Calu3 (cell line): ENCODE measurements at places on chromosomes 4 and X. TPM values are rescaled to one million over a fixed set of nuclear protein-coding genes. Genes with fewer than 3 reads are reported as not detected.

DNA sequence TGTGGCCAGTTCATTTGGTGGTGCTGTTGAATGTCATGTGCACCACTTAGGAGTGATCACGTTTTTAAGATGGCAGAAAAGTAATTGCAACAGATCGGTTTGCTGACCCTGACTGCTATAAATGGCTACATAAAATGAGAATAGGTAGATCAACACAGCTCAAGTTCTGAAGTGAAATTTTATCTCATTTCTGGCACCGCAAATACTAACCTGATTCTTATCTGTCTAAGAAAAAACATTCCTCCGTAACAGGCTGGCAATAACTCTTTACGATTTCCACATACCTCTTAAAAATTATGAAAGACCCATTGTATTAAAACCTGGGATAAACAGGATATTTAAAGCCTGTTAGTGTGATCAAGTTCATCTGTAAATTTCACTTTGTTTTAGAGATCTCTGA lies 387.5 kb downstream of the PDGFC start:
- DNase-seq: no peak
- H3K36me3 ChIP-seq: no peaks in the 10 kb centered on the region
- peaks cover 11% of the 10 kb centered on the region for H3K4me1 ChIP-seq
- H3K4me3 ChIP-seq: no peak overlapping the region
- peak overlapping the region; percentile 74 for H3K27ac ChIP-seq
- no peaks in the 10 kb centered on the region for H3K27me3 ChIP-seq

GRCh38 chr4:22607382-22607781 lies 85.4 kb upstream of the GBA3 start:
- no peak overlapping the region for H3K4me3 ChIP-seq
- H3K4me1 ChIP-seq: peaks cover 14% of the 10 kb centered on the region
- no peaks in the 10 kb centered on the region for H3K36me3 ChIP-seq
- H3K27ac ChIP-seq: no peak overlapping the region

COL25A1 gene
- total RNA-seq: not detected in 2 replicates

DNA sequence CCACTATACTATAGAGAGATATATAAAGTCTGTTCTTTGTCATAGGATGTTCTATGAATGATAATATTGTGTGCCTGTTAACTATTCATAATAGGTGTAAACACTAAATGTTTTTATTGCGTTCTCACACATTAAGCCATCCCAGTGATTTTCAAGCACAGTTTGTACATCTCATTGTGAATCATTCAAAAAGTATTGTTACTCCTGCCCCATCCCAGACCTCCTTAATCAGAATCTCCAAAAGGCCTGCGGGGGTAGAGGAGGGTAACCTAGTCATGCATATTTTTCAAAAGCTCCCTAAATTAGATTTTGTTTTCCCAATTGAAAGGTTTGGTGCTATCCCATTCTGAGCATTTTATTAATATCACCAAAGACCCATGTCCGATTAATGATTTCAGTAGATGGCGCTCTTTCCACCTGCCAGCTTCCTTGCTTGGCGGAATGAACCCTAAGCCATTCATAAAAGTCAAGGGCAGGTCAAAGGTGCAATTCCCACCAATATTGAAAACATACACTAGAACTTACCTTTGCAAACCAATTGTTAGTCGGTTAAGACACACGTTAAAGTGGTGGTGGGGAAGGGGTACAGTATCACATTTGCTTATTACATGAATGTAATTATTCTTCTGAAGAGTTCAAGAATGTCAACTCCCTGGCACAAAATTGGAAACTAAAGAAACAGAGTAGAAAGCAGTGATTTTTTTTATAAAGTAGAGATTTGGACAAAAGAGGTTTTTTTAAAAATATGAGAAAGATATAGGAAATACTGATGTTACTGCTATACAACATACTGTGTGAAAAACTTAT lies 5.8 kb upstream of the TET2 start:
- H3K4me3 ChIP-seq: no peak overlapping the region
- H3K36me3 ChIP-seq: peaks cover 11% of the 10 kb centered on the region
- DNase-seq: peak; percentile 8
- H3K27me3 ChIP-seq: no peaks in the 10 kb centered on the region
- peaks cover 11% of the 10 kb centered on the region for H3K4me1 ChIP-seq

DNA sequence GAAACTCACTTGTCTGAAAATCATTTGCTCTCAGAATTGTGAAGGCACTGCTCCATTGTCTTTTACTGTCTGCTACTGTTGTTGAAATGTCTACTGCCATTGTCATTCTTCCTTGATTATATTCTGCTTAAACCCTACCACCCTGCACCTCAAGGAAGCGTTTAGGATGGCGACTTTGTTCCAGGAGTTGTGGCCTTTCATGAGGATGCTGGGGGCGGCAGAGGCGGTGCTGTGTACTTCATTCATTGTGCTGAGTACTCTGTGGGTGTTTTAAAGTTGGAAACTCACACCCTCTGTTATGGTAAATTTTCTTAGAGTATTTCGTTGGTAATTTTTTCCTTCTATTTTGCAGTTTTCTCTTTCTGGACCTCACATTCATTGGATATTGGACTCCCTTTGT lies 258.9 kb downstream of the TENM3 start:
- no peak for DNase-seq
- H3K4me3 ChIP-seq: no peak overlapping the region
- no peak overlapping the region for H3K27ac ChIP-seq
- H3K36me3 ChIP-seq: no peaks in the 10 kb centered on the region
- H3K27me3 ChIP-seq: no peaks in the 10 kb centered on the region

GRCh38 chrX:70496491-70496890 lies 51.9 kb downstream of the DLG3 start:
- H3K4me1 ChIP-seq: no peaks in the 10 kb centered on the region
- no peaks in the 10 kb centered on the region for H3K27me3 ChIP-seq
- H3K27ac ChIP-seq: no peak overlapping the region
- DNase-seq: no peak
- no peak overlapping the region for H3K4me3 ChIP-seq
- H3K36me3 ChIP-seq: peaks cover 34% of the 10 kb centered on the region

DNA sequence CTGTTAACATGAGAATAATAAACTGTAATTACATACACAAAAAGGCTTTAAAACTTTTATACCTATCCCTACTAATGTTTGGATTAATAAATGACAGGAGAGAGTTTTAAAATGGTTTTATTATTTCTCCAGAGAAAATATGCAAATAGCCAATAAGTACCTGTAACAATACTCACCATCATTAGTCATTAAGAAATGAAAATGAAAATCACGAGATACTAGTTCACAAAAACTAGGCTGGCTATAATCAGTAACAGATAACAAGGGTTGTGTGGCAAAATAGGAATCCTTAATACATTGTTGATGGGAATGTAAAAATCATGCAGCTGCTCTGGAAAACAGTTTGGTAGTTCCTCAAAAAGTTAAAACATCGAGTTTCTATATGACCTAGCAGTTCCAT lies 25.2 kb upstream of the AP1AR start:
- no peak overlapping the region for H3K4me3 ChIP-seq
- no peak overlapping the region for H3K27ac ChIP-seq
- no peaks in the 10 kb centered on the region for H3K4me1 ChIP-seq
- DNase-seq: no peak

GRCh38 chr4:30840571-30840970 lies 120.4 kb downstream of the PCDH7 start:
- no peaks in the 10 kb centered on the region for H3K27me3 ChIP-seq
- H3K36me3 ChIP-seq: no peaks in the 10 kb centered on the region
- no peak overlapping the region for H3K4me3 ChIP-seq
- no peaks in the 10 kb centered on the region for H3K4me1 ChIP-seq

GRCh38 chrX:71111921-71112431 lies 599 bp upstream of the IL2RG start:
- H3K27me3 ChIP-seq: no peaks in the 10 kb centered on the region
- peaks cover 11% of the 10 kb centered on the region for H3K4me1 ChIP-seq
- no peaks in the 10 kb centered on the region for H3K36me3 ChIP-seq
- no peak for DNase-seq

CD38 gene
- total RNA-seq: 3.4 and 9.4 TPM in 2 replicates

DNA sequence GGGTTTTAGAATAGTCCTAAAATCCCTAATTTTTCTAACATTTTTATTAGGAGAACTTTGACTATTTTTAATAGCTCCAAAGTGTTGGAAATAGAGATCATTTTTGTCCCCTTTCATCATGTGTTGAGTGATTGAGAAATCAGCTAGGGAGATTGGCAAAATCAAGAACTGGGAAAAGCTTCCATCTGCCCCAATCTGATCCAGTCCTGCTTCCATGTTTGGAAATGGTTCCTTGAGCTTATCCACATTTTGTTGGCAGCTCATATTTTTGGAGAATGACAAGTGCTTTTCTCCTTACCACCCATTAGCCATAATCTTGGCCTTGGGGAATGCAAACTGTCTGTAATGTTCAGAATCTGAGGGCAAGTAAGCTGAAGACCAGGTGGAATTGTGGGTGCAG lies 73.9 kb downstream of the SYNPO2 start:
- DNase-seq: no peak
- H3K36me3 ChIP-seq: no peaks in the 10 kb centered on the region
- H3K4me1 ChIP-seq: peaks cover 9% of the 10 kb centered on the region
- no peak overlapping the region for H3K27ac ChIP-seq

NR0B1 gene
- not detected in 2 replicates for total RNA-seq

MAMLD1 gene
- total RNA-seq: 7.1 and 8.8 TPM in 2 replicates

DNA sequence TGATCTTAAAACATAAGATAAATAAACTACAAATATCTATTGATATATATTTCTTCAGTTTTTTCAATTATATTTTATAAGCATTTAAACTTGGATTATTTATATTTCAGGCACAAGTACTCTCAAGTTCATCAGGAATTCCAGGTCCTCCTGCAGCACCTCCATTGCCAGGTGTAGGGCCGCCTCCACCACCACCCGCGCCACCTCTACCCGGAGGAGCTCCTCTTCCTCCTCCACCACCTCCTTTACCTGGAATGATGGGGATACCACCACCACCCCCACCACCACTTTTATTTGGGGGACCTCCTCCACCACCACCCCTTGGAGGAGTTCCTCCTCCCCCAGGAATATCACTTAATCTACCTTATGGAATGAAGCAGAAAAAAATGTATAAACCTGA lies 74.0 kb downstream of the RPA4 start:
- H3K36me3 ChIP-seq: no peaks in the 10 kb centered on the region
- no peaks in the 10 kb centered on the region for H3K4me1 ChIP-seq
- no peak overlapping the region for H3K4me3 ChIP-seq
- no peak overlapping the region for H3K27ac ChIP-seq

ADH7 gene
- total RNA-seq: not detected in 2 replicates

DNA sequence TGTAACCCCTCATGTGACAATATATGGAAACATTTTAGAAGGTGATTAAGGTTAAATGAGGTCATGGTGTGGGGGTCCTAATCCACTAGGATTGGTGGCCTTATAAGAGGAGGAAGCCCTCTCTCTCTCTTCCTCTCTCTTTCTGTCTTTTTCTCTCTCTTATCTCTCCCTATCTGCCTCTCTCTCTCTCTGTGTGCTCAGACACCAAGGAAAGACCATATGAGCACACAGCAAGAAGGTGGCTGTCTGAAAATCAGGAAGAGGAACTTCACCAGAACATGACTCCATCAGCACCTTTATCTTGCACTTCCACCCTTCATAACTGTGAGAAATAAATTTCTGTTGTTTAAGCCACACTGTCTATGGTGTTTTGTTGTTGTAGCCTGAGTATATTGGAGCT lies 1472.2 kb downstream of the PCDH7 start:
- H3K4me1 ChIP-seq: no peaks in the 10 kb centered on the region
- H3K4me3 ChIP-seq: no peak overlapping the region
- H3K27ac ChIP-seq: no peak overlapping the region
- no peak for DNase-seq
- H3K27me3 ChIP-seq: no peaks in the 10 kb centered on the region

- no peak for DNase-seq
- H3K27me3 ChIP-seq: no peaks in the 10 kb centered on the region
- peaks cover 4% of the 10 kb centered on the region for H3K4me1 ChIP-seq
- no peak overlapping the region for H3K27ac ChIP-seq
- H3K36me3 ChIP-seq: no peaks in the 10 kb centered on the region
Measured at GRCh38 chrX:136219893-136220292, 31.3 kb downstream of the MAP7D3 start.

C4orf36 gene
- 1.7 and 1.9 TPM in 2 replicates for total RNA-seq

GRCh38 chrX:57902633-57903032 lies 7.6 kb downstream of the ZXDA start:
- DNase-seq: no peak
- H3K27ac ChIP-seq: no peak overlapping the region
- H3K27me3 ChIP-seq: no peaks in the 10 kb centered on the region
- no peaks in the 10 kb centered on the region for H3K36me3 ChIP-seq
- H3K4me1 ChIP-seq: peaks cover 9% of the 10 kb centered on the region

GRCh38 chr4:54513204-54513603 lies 144.6 kb upstream of the KIT start:
- H3K36me3 ChIP-seq: no peaks in the 10 kb centered on the region
- H3K4me1 ChIP-seq: no peaks in the 10 kb centered on the region
- peaks cover 46% of the 10 kb centered on the region for H3K27me3 ChIP-seq
- no peak overlapping the region for H3K4me3 ChIP-seq
- H3K27ac ChIP-seq: no peak overlapping the region
- DNase-seq: no peak

DNA sequence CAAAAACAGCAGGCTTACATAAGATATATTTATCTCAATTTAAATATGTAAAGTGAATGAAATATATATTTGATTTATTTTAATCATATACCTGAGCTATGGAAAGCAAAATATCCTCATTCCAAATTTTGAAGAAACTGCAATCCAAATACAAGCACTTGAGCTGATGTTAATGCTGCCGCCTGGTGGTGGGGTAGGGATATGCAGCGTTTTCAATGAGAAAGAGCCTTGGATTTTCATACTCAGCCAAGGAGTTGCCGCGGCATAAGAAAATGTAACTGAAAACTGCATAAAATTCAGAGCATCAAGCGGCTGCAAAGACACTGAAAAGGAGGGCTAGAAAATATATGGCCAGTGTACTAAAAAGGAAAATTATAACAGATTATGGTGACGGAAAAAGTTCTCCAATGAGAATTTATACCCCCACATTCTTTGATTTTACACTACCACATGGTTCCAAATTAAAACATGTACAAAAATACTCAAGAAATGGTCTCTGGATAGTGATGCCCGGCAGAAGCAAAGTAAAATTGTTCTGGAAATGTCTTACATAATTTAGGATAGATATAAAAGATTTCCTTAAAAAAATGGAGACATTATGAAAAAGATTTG lies 660.3 kb upstream of the PITX2 start:
- H3K27ac ChIP-seq: no peak overlapping the region
- no peaks in the 10 kb centered on the region for H3K27me3 ChIP-seq
- H3K4me1 ChIP-seq: no peaks in the 10 kb centered on the region
- no peak overlapping the region for H3K4me3 ChIP-seq
- H3K36me3 ChIP-seq: no peaks in the 10 kb centered on the region

DNA sequence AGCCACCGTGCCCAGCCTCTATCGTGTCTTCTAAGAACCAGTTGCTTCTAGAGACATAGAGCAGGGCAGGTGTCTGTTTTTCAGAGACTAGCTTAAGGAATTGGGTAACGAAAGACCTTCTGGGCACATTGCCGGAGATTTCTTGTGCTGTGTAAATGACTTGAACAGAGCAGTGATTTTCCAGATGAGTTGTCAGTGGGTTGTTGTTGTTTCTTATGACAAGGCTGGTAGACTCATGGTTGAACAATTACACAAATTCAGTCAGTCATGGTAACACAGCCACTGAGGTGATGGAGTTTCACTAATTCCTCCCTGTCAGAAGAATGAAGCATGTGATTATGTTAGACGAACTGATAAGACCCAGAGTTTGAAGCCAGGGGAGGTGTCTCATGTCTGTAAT lies 20.5 kb upstream of the DDX3X start:
- H3K27me3 ChIP-seq: no peaks in the 10 kb centered on the region
- H3K4me3 ChIP-seq: no peak overlapping the region
- H3K36me3 ChIP-seq: no peaks in the 10 kb centered on the region
- no peak overlapping the region for H3K27ac ChIP-seq
- H3K4me1 ChIP-seq: no peaks in the 10 kb centered on the region
- no peak for DNase-seq

STATH gene
- total RNA-seq: not detected in 2 replicates
